Activated CD8-positive, alpha-beta memory T cell treated with anti-CD3 and anti-CD28 coated beads, Interleukin-2, amount 50 U/mL, for 48 hours (primary cell): ENCODE measurements at places on chromosomes 16 and 17.

- DNase-seq = peak; percentile 78
Measured at GRCh38 chr17:77372444-77373298, 231.9 kb downstream of the SEC14L1 start.

GRCh38 chr16:3696425-3697218 is 20.7 kb downstream of the TRAP1 start:
- no peak for DNase-seq

GRCh38 chr17:28612531-28612930 is 1.5 kb downstream of the RSKR start:
- DNase-seq = no peak

DNA sequence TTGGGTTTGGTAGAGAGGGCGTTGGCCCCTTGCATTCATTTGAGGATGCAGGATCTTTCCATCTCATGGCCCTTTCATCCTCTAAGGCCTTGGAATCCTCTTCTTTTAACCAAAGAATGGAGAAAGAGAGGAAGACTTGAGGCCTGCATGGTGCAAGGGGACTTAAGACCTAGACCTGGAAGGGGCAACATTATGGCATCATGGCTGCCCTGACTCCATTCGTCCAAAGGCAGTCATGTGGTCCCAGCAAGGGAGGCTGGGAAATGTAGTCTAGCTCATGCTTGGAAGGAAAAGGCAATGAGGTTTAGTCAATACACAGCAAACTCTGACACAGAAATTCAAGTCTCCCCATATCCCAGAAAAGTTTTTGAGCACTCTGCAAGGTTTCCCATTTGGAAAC is 30.7 kb upstream of the CDRT4 start:
- no peak for DNase-seq

GRCh38 chr16:11213799-11214198 is 42.2 kb downstream of the SOCS1 start:
- DNase-seq = no peak

- peak; percentile 91 for DNase-seq
Measured at GRCh38 chr17:68290955-68291835, at the start of the genes ARSG and SLC16A6. Gene ARSG (plus strand): TSS chr17:68291495. CDS start chr17:68307494, 15,999 bp downstream. Gene SLC16A6 (minus strand): TSS chr17:68291127. CDS start chr17:68278320, 12,807 bp downstream.

DNA sequence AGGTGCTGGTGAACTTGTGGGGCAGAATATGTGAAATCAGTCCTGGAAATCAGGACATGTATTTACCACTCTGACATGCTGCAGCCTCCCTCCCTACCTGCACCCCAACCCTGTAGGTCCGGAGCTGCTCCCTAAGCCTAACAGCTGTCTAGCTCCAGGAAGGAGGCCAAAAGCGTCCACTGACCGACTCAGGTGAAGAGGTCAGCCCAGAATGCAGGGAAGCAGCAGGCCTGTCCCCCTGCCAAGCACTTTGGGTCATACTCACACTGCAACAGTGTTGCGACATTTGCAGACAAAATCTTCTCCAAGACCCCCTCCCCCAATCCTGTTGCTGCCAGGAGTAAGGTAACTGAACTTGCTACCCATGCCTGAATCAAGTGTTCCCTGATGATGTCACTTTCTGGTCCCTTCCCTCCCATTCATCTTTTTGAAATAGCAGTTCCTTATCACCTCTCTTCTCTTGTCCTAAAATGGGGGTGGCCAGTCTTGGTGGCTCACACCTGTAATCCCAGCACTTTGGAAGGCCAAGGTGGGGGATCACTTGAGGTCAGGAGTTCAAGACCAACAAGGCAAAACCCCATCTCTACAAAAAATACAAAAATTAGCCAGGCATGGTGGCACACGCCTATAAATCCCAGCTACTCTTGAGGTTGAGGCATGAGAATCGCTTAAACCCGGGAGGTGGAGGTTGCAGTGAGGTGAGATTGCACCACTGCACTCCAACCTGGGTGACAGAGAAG is 1.3 kb upstream of the ACLY start:
- DNase-seq = no peak

DNA sequence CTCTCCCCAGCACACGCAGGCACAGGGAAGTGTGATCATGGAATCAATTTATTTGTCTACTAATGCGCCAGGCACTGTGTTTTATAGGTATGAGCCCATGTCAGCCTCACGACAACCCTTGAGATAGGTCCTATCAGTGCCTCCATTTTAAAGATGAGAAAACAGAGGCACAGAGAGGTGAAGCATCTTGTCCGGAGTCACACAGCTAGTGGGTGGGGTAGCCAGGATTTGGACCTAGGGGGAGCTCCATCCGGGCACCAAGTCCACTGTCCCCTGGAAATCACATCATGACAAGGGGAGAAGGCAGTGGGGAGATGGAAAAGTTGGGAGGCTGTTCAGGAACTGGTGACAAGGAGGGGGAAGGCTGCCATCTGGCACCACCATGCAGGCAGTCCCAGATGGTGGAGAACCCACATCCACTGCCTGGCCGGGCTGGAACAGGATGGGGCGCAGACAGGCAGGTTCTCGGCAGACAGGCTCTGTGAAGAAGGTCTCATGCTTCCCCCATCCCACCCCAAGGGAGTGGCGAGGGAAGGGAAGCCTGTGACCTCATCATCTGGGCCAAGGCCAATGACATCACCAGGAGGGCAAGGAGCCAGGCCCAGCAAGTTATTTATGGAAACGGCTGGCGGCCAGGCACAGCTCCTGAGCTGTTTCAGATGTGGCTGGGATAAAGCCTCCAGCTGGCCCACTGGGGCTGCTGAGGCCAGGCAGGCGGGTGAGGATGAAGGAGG is 126.0 kb upstream of the SDK2 start:
- no peak for DNase-seq

- DNase-seq = no peak
Measured at GRCh38 chr17:41932816-41933389, 2.5 kb downstream of the ODAD4 start.

GRCh38 chr17:34437188-34437587 is 74.2 kb upstream of the CCL1 start:
- no peak for DNase-seq

- peak; percentile 64 for DNase-seq
Measured at GRCh38 chr16:75011634-75012307, 12.9 kb downstream of the ZNRF1 start.
